ENCODE measurements at places on chromosomes 1 and 21. TPM values are rescaled to one million over a fixed set of nuclear protein-coding genes. Genes with fewer than 3 reads are reported as not detected.

DNA sequence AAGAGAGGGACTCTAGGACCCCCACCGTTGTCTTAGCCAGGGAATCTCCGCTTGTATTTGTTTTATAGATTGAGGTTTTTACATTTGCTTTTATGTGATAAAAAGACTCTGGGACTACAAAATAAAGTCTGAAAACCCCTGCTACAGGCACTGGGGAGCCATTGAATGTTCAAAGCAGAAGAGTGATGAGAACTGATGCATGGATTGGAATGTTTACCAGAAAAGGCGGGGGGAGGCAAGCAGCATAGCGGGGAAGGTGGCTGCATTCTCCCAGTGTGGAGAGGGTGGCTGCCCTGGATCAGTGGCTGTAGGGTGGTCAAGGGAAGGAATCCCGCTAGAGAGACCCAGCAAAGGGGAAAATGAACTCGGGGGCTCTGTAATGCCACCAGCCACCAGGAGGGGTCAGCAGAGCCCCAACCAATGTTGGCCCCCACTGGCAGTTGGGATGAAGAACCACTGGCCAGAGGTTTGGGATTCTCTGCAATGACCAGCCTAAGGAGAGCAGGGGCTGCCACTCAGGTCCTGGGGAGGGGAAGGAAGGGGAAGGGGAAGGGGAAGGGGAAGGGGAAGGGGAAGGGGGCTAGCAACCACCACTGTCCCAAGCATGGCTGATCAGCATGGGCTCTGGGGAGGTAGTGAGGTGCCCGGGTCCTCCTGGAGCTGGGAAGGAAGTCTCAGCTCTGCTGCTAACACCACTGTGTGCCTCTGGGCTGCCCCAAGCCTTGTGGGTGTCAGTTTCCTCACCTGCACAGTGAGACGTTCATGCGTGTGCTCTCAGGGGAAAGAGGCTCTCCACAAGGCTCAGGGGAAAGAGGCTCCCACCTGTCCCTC, 19.2 kb upstream of the PEF1 start:
- H3K27ac ChIP-seq: no peak overlapping the region
- no peak overlapping the region for H3K4me3 ChIP-seq
- H3K36me3 ChIP-seq: no peaks in the 10 kb centered on the region

GRCh38 chr1:195173753-195174152, 1434.5 kb downstream of the KCNT2 start:
- H3K36me3 ChIP-seq: no peaks in the 10 kb centered on the region
- H3K27me3 ChIP-seq: no peaks in the 10 kb centered on the region
- H3K4me3 ChIP-seq: no peak overlapping the region
- H3K27ac ChIP-seq: no peak overlapping the region
- H3K4me1 ChIP-seq: no peaks in the 10 kb centered on the region

DNA sequence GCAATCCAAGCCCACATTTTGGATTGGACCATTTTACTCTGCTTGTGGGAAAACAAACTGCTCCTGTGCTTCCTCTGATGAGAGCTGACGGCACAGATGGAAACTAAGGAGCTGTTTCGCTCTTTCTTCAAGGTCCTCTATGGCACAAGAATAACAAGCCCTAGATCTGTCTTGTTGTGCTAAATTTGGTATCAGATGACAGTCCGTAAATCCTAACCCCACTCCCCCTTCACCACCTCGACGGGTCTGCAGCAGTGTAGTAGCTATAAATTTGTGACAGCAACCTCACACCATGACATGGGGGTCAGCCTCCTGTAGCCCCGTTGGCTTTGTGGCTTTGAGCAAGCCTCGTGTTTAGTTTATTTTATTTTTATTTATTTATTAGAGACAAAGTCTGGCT, 85.9 kb downstream of the ADSS2 start:
- H3K27ac ChIP-seq: no peak overlapping the region
- H3K27me3 ChIP-seq: no peaks in the 10 kb centered on the region
- DNase-seq: no peak

MARK1 gene
- polyA plus RNA-seq: not detected

SYNC gene
- not detected for polyA plus RNA-seq

SEC16B gene
- polyA plus RNA-seq: not detected

DNA sequence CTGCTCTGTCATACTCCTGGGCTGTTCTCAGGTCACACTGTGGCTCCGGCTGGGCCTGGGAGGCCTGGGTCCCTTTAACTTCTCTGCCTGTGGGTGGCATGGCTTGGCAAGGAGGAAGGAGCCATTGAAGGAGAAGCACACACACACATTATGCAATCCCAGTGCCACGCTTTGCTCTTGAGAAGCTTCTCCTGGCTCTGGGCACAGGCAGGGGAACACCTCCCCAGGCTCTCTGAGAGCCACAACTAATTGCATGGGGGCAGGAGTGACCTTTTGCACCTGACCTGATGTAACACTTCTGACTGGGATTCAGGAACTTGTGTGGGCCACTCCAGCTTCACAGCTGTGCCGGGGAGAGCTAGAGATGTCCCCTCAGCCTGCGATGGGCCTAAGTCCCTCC, 23.1 kb downstream of the LGR6 start:
- DNase-seq: no peak
- H3K4me3 ChIP-seq: no peak overlapping the region
- no peak overlapping the region for H3K27ac ChIP-seq

- no peak for DNase-seq
- no peak overlapping the region for H3K27ac ChIP-seq
- H3K4me1 ChIP-seq: peaks cover 25% of the 10 kb centered on the region
- H3K36me3 ChIP-seq: peaks cover 23% of the 10 kb centered on the region
- no peak overlapping the region for H3K4me3 ChIP-seq
Measured at GRCh38 chr1:27990920-27991537, 31.3 kb downstream of the XKR8 start.

HCN3 gene
- 0.18 TPM for polyA plus RNA-seq

DNA sequence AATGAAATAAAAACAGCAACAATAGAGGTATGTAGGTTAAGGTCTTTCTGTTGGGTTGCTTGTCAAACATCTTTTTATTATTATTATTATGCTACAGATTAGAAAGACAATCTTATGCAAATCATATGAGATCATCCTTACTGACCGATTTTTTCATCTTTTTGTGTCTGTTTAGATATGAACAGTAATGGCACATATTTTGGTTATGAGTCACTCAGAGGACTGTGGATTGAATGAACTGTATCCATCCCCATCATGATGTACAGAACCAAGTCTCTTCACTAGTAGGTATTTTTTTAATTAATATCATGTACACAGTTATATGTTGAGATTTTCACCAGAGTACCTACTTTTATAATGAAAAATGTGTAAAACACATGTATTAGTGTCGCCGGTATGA, 159.1 kb downstream of the CHRM3 start:
- no peaks in the 10 kb centered on the region for H3K36me3 ChIP-seq

RNU1-3 gene
- polyA plus RNA-seq: not detected

DNA sequence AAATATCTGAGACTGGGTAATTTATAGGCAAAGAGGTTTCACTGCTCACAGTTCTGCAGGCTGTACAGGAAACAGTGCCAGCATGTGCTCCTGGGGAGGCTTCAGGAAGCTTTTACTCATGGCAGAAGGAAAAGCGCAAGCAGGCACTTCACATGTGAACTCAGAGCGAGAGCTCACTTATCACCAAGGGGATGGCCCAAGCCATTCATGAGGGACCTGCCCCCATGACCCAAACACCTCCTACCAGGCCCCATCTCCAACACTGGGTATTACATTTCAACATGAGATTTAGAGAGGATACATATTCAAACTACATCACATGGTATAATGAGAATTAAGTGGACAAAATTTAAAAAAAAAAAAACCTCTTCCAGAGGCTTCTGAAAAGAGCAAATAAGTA, 13.7 kb downstream of the WASF2 start:
- no peaks in the 10 kb centered on the region for H3K36me3 ChIP-seq
- H3K27me3 ChIP-seq: no peaks in the 10 kb centered on the region
- DNase-seq: no peak
- H3K27ac ChIP-seq: no peak overlapping the region
- H3K4me3 ChIP-seq: no peak overlapping the region

All from CD8-positive, alpha-beta memory T cell (primary cell).